ENCODE measurements at places on chromosomes 12 and 14.

- peak; percentile 66 for DNase-seq
Measured at GRCh38 chr14:105065280-105066228, at the start of gene GPR132. Gene GPR132 (minus strand): TSS chr14:105065430. CDS start chr14:105055420, 10,010 bp downstream.

GRCh38 chr12:108613548-108613947 lies 15.7 kb upstream of the TMEM119 start:
- no peak for DNase-seq

DNA sequence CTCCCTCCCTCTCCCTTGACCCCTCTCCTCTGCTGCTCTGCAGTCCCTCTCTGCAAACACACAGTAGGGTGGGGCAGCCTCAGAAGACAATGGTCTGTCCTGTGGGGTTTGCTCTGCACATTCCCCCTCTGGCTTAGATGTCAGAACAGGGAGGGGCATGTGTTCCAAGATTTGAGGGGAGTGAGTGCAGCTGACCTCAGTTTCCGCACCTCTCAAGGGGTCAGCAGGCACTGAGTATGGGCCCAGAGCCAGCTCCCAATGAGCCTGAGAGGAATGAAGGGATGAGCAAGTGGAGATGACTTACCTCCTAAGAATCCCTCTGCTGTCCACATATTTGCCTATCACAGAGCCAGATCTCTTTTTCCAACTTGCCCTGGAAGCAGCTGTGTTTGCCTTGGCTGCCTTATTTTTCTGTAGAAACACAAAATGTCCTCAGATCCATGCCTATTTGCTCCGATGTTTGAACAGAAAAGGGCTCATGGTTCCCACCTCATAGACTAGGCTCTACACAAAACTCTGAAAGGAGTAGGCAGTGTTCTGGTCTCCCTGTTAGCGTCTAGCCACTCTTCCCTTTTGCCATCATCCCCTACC lies 111.4 kb downstream of the CRACR2A start:
- DNase-seq: no peak

DNA sequence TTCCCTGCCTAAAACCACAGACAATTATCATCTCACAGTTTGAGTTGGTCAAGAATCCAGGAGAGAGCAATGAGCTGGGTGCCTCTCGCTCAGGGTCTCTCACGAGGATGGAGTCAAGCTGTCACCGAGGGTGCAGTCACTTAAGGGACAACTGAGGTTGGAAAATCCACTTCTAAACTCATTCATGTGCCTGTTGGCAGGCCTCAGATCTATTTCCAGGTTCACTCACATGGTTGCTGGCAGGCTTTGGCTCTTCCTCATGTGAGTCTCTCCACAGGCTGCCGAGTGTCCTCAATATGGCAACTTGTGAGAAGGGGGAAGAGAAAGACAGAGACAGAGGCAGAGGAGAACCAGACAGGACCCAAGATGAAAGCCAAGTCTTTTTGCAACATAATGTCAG lies 10.5 kb upstream of the OR10P1 start:
- DNase-seq: no peak

DNA sequence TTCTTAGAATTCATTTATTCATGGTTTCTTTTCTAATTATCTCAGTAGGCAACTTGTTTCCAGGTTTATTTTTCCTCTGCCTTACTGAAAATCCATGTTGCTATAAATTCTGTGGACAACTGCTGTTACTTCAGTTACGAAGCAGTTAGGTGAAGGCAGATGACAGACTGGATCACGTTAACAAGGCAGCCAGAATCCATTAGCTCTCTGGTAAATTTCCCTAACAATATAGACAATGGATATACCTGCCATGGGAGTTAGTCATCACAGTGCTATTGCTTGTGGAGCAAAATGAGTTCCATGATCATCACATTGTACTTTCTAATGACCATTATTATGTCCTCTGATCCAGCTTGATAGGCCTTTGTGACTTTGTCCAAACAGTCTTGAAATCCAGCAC lies 291.5 kb downstream of the NELL2 start:
- DNase-seq: no peak

DNA sequence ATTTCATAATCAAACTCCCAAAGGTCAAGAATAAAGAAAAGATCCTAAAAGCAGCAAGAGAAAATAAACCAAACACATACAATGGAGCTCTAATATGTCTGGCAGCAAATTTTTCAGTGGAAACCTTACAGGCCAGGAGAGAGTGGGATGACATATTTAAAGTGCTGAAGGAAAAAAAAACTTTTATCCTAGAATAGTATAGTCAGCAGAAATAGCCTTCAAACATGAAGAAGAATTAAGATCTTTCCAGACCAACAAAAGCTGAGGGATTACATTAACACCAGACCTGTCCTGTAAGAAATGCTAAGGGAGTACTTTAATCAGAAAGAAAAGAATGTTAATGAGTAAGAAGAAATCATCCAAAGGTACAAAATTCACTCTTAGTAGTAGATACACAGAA lies 215.7 kb upstream of the IGF1 start:
- no peak for DNase-seq

DNA sequence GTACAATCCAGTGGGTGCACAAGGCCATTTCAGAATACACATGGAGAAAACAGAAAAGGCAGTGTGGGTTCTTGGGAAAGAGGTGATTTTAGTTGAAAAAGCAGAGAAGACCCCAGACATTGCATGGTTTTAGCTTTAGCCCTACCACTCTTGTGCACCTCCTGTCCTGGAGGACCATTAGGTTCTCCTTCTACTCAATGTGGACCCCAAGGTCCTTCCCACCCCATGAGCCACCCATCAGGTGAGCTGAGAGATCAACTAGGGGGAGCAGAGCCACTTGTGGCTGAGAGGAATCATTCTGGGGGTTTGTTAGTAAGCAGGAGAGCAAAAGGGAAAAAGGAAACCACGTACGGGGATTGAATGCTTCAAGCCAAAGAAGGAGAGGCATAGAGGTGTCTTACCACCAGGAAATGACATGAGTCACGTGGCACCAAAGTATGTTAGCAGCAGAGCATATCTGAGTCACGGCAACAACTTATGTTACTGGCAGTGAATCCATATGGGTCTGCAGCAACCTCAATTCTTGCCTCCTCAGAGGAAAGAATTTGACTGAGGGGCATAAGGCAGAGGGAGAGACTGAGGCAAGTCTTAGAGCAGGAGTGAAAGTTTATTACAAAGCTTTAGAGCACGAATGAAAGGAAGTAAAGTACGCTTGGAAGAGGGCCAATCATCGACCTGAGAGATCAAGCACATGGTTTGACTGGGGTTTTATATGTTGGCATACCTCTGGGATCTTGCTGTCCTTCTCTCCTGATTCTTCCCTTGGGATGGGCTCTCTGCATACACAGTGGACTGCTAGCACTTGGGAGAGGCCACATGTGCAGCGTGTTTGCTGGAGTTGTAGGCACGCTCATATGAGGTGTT lies 73.9 kb downstream of the HSD17B6 start:
- DNase-seq: no peak
